Kidney epithelial cell (primary cell): ENCODE measurements at places on chromosomes 1 and 21.

DNA sequence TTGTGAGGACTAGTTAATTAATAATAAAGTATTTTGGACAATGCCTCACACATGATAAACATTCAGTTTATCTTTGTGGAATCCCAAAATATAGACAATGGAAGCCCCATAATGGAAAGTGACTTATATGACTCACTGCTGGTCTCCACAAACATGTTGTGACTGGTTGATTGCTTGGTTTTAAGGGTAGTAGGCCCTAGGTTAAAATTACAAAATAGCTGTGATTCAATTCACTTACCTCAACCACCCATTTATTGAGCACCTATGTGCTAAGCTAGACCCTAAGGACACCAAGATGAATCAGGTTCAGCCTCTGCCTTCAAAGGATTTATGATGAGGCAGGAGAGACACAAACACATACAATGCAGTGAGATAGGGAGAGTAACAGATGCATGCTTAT lies 42.4 kb downstream of the KANK4 start:
- no peak for DNase-seq

- DNase-seq: no peak
Measured at GRCh38 chr1:76613886-76614285, 253.4 kb upstream of the ST6GALNAC5 start.

- DNase-seq: no peak
Measured at GRCh38 chr1:222182641-222183040, 365.3 kb downstream of the HHIPL2 start.

DNA sequence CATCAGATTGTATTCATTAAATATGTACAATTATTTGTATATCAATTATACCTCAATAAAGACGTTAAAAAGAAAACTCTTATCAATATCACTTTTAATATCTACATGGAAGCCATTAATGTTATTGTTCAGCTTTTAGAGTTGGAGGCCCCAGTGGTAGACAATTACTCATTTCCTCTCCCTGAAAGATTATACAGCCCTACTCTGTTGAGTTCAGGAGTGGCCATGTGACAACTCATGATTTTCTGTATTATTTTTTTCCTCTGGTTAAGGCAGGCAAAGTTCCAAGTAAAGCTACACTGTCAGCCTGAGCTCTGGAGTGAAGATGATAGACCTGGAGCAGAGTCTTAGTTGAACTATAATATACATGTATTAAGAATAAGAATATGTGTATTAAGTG lies 247.9 kb upstream of the B3GALT2 start:
- DNase-seq: no peak

DNA sequence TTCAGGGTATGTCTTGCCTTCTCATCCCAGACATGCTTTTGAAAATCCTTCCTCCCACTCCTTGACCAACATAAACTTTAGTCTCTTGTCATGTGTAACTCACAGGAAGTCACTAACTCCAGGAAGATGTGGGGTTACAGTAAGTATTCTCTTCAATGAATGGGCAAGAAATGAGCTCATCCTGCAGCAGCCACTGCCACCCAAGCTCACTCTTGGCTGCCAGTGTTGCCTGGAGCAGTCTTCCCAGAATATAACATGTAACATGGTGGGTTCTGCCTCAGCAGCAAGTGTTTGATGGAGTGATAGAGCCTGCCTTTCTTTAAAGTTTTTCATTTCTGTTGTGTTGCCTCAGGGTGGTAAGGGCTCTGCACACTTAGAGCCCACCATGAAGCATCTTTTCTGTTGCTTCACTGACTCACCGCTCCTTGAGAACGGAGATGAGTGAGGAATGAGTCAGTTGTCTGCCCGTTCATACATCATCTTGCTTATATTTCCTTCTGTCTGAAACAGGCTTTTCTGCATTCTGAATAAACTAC lies 187.0 kb downstream of the TPR start:
- DNase-seq: peak; percentile 85

- no peak for DNase-seq
Measured at GRCh38 chr1:19325368-19325957, 13.3 kb downstream of the SLC66A1 start.

DNA sequence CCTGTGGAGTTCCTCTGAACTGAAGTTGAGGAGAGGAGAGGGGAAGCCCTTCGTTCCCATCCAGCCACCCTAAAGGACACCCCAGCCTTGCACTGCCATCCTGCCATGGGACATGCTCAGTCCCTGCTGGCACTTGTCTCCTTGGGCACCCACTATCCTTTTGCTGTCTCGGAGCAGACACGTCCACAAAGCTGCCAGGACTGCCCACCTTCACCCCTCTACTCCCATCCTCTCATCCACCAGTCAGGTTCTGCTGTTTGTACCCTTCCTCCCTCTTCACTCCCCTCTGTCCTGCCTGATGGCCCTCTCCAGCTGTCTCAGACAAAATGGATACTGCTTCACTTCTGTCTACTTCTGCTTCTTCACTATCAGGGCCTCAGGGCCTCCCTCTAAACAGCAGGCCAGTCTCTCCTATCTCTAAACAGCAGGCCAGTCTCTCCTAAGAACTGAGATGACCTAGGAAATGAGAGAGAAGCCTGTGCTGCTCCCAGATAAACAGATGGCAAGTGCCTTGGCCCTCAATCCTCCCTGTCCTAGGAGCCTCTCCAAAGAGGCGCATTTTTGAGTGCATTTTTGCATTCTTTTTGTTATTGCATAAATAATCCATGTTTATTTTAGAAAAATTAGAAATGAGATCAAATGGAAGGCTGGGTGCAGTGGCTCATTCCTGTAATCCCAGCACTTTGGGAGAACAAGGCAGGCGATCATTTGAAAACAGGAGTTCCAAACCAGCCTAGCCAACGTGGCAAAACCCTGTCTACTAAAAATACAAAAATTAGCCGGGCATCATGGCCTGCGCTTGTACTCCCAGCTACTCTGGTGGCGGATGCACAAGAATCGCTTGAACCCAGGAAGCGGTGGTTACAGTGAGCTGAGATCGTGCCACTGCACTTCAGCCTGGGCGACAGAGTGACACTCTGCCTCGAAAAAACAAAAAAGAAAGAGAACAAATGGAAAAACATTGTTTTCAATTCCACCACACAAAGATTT lies 4.4 kb upstream of the PYCR2 start:
- DNase-seq: no peak

DNA sequence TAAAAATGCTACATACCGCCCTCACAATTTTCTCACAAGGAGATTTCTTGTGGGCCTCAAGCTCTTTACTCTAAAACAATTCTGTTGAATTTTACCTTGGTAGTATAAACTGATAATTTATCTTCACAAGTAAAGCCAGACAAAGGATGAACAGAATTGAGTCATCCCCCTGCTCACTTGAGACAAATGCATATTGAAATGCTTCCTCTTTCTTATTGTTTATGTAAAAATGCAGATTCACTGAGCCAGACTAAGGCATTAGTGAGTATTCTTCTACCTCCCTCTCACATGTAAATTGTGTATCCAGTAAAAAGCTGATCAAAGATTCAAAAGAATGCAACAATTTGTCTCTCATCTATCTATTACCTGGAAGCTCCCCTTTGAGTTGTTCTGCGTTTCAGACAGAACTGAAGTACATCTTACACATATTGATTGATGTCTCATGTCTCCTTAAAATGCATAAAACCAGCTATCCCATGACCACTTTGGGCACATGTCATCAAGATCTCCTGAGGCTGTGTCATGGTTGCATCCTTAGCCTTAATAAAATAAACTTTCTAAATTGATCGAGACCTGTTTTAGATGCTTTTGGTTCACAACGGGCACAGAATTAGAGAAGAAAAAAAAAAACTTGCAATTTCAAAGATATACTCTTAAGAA lies 743.1 kb upstream of the B3GALT2 start:
- no peak for DNase-seq

- DNase-seq: no peak
Measured at GRCh38 chr1:244854166-244854565, 10.2 kb downstream of the HNRNPU start.

- DNase-seq: no peak
Measured at GRCh38 chr1:30045304-30046090, 677.9 kb downstream of the MATN1 start.

DNA sequence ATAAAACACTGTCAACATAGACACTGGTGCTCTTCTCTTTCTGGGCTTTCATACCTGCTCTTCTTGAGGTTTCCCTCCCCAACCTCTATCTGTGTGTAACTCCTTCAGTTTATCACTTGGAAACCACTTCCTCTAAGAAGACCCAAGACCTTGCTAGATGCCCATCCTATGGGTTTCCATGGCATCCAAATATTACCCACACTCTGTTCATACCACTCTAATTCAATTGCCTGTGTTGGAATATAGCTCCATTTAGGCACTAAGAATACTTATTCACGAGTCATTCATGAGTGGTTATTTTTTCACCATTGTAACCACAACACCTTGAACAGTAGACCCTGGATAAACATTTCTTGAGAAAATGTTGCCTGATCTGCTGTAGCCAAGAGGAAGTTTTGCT lies 231.1 kb upstream of the SGIP1 start:
- DNase-seq: peak; percentile 56

GRCh38 chr1:183185941-183186490 lies at the start of gene LAMC2:
LAMC2 (plus strand) TSS chr1:183186264; CDS start chr1:183186353, 89 bp downstream.
- peak; percentile 88 for DNase-seq
